ENCODE measurements at places on chromosomes 6 and 20.

DNA sequence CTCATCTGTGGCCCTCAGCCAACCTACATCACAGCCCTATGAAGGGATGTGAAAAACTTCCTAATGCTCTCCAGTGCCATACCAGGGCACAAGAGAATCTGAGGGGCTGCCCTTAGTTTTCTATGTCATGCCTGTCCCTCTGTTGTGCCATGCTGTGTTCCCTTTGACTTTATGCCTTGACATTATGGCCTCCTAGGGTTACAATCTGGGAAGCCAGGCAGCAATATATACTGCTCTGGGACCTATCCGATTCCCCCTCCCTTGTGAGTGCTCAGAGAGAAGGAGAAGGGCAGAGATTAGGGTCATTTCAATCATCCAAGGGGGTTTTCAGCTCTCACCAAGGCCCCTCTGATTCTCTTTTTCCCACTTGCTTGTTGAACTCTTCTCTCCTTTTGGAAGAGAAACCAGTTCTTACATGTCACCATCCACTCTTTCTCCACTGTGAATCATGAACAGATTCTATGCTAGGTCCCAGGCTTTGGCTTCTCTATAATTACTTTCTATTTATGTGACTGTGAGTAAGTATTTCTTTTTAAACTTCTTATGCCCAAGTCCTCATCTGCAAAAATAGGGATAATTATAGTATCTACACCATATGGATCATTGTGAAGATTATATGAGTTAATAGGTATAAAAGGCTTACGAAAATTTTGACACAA, 14.2 kb upstream of the FRK start:
- H3K4me1 ChIP-seq: peaks cover 52% of the 10 kb centered on the region
- H3K27me3 ChIP-seq: no peaks in the 10 kb centered on the region
- H3K36me3 ChIP-seq: no peaks in the 10 kb centered on the region
- H3K4me3 ChIP-seq: no peak overlapping the region
- no peak for DNase-seq

DNA sequence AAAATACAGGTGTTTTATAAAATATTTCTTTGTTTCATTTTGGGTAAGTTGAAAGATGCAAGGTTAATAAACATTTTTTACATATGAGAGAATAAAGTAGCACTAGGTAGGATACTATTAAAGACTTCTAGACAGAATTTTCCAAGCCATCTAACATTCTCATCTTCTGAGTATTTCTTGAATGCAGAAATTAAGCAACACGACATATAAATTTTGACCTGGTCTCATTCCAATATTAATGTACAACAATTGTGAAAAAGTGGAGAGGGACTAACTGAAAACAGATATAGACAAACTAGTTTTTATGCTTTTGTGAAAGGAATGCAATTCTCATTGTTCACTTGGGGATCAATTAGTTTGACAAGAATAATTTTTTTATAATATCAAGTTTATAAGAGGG, 11.5 kb upstream of the FOXO3 start:
- DNase-seq: no peak
- H3K4me3 ChIP-seq: no peak overlapping the region
- no peaks in the 10 kb centered on the region for H3K27me3 ChIP-seq
- no peaks in the 10 kb centered on the region for H3K4me1 ChIP-seq
- H3K36me3 ChIP-seq: no peaks in the 10 kb centered on the region

- H3K4me1 ChIP-seq: no peaks in the 10 kb centered on the region
- no peak overlapping the region for H3K27ac ChIP-seq
- no peaks in the 10 kb centered on the region for H3K27me3 ChIP-seq
Observed at GRCh38 chr6:16421462-16421960, 183.1 kb downstream of the GMPR start.

GRCh38 chr6:69294407-69294806, 502.4 kb downstream of the LMBRD1 start:
- DNase-seq: no peak
- no peaks in the 10 kb centered on the region for H3K36me3 ChIP-seq
- H3K27me3 ChIP-seq: no peaks in the 10 kb centered on the region
- H3K4me1 ChIP-seq: no peaks in the 10 kb centered on the region
- H3K4me3 ChIP-seq: no peak overlapping the region
- H3K27ac ChIP-seq: no peak overlapping the region

GRCh38 chr6:102488729-102489128, 1095.2 kb downstream of the GRIK2 start:
- no peak overlapping the region for H3K27ac ChIP-seq
- no peak overlapping the region for H3K4me3 ChIP-seq

DNA sequence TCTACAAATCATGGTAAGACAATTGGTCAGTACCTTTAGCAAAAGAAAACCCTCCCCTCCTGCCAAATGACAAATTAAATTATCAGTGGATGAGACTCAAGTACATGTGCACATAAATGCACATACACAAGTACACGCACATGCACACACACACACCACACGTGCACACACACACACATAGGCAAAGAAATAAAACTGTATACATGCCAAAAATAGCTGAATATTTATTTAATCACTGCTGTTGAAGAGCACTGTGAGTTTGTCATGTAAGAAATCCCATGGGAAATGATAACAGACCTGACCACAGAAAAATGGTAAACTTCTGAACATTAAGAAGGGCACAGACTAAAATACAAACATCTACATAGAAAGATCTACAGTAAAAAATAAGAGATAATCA, 46.6 kb upstream of the TNFAIP3 start:
- peaks cover 17% of the 10 kb centered on the region for H3K4me1 ChIP-seq
- no peaks in the 10 kb centered on the region for H3K36me3 ChIP-seq
- H3K27ac ChIP-seq: no peak overlapping the region
- DNase-seq: no peak
- no peaks in the 10 kb centered on the region for H3K27me3 ChIP-seq

DNA sequence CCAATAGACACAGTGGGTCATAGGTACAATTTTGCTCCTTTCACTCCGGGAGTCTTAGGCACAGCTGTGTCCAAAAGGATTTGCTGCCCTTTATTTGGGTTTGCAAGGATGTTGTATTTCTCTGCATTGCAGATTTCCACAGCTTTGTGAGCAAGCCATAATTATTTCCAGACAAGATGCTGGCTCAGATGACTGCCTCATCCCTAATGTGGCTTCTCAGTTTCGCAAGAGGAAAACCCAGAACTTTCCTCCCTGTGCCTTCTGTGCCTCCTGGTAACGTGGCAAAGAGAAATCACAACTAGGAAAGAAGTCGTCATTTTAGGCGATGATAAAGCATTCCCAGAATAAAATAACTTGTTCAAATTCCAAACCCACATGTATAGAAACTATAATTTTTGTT, 33.7 kb downstream of the FAM50B start:
- no peak overlapping the region for H3K4me3 ChIP-seq
- H3K36me3 ChIP-seq: no peaks in the 10 kb centered on the region
- peaks cover 22% of the 10 kb centered on the region for H3K4me1 ChIP-seq
- H3K27ac ChIP-seq: no peak overlapping the region
- H3K27me3 ChIP-seq: no peaks in the 10 kb centered on the region
- DNase-seq: no peak

DNA sequence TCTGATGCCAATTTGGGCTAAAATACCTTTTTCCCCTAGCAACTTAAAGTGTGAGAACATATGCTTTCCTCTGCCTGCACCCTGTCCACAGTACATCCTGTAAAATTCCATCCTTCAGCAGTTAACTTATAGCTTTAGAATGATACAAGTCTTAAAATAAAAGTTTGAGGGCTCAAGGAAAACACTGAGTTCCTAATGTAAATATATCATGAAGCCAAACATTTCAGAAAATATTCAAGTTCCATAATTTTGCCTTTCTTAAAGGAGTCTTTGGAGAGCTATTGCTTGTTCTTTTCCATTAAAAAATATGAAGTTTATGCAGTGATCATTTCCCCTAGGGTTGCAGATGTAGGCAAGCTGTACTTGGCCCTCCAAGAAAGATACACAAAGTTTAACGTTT, 303.8 kb downstream of the COL12A1 start:
- no peak for DNase-seq
- no peaks in the 10 kb centered on the region for H3K4me1 ChIP-seq
- no peaks in the 10 kb centered on the region for H3K36me3 ChIP-seq
- no peak overlapping the region for H3K27ac ChIP-seq

Measured in PC-9 (cell line).